ENCODE measurements at places on chromosomes 7 and 10. TPM values are rescaled to one million over a fixed set of nuclear protein-coding genes. Genes with fewer than 3 reads are reported as not detected.

The FZD1 gene
- total RNA-seq: 1.9 TPM

The BICC1 gene
- total RNA-seq: 0.33 TPM

GRCh38 chr7:15920953-15921352 is 234.5 kb upstream of the MEOX2 start:
- DNase-seq: no peak

DNA sequence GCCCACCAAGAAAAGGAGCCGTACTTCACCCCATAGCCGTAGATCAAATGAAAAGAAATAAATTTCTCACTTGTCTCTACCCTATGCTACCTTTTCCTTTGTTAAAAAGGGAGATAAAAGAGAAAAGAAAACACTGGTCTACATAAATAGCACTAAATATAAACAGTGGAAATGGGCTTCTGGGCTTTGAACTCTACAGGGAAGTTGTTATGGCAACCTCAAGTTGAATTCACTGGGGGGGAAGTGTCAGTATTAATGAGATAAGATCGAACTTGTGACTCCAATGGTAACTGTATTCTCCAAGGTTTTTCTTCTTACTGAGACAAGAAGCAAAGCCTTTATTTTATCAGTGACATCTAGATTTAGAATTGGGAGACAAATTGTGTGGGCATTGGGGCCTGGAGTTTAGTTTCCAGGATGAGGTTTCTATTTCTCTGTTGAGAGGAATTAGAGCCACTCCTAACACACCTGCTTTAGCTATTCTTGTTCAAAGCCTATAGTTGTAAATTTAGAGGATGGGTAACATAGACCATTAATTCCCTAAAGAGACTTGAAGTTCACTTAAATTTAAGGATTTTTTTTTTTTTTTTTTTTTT is 604.3 kb upstream of the GALNT17 start:
- DNase-seq: no peak

DNA sequence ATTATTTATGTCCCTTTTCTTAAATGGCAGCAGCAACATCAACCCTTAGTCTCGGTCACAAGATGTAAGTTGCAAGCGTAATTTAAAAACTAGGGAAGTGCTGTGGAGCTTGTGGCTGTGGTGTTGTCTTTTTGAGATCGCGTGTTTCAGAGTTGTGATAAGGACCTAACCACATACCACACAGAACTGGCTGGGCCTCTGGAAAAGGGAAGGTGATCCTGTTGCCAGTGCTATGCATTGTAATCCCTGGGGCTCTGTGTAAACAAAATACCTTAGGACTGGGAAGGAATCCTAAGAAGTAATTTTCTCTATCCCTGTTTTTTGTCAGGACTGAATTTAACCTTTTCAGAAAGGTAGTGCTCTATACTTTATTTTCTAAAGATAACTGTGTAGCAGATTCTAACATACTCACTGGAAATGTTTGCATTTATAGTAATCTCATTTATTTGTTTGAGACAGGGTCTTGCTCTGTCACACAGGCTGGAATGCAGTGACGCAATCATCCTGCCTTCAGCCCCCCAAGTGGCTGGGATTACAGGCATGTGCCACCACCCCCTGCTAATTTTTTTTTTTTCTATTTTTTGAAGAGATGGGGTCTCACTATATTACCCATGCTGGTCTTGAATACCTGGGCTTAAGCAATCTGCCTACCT is 60.4 kb downstream of the INPP5F start:
- DNase-seq: peak; percentile 63

The TRIM50 gene
- total RNA-seq: not detected

DNA sequence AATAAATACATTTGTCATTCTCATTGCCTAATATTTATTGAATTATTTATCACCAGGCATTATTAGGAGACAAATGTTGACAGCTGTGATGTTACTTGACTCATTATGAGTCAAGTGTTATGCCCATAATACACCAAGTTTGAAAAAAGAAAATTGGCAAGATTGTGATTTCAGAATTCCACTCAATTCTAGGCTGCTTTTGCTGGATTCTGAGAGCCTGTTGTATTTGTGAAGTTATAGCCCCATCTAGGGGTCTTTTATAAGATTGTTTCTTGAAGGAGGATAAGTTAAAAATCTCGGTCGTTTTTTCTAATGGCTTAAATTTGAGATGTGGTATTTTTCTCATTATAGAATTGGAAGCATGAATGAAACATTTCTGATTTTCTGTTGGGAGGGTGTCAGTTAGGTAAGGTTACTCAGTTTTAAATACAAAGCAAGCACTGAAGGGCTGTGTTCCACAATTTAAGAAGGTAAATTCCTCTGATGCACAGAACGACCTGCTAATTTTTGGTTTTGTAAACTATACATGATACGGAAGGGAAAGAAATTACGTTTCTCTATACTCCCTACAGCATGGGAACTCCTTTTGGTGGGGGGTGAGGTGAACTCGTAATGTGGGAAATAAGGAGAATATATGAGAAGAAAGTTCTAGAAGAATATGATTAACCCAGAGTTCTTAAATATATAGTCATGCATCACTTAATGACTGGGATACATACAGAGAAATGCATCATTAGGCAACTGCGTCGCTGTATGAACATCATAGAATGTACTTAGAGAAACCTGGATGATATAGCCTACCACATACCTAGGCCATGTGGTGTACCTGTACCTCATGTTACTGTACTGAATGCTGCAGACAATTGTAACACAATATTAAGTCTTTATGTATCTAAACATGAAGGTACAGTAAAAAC is 2.6 kb downstream of the STK31 start:
- DNase-seq: peak; percentile 60

The CPA2 gene
- not detected for total RNA-seq

- peak; percentile 89 for DNase-seq
These were observed 50.5 kb downstream of the TMEM209 start for GRCh38 chr7:130154501-130155317.

GRCh38 chr10:33347211-33347610 is 12.7 kb upstream of the NRP1 start:
- no peak for DNase-seq

GRCh38 chr7:84394219-84394618 is 199.6 kb upstream of the SEMA3A start:
- DNase-seq: no peak

The ARHGEF35 gene
- total RNA-seq: 1.4 TPM

DNA sequence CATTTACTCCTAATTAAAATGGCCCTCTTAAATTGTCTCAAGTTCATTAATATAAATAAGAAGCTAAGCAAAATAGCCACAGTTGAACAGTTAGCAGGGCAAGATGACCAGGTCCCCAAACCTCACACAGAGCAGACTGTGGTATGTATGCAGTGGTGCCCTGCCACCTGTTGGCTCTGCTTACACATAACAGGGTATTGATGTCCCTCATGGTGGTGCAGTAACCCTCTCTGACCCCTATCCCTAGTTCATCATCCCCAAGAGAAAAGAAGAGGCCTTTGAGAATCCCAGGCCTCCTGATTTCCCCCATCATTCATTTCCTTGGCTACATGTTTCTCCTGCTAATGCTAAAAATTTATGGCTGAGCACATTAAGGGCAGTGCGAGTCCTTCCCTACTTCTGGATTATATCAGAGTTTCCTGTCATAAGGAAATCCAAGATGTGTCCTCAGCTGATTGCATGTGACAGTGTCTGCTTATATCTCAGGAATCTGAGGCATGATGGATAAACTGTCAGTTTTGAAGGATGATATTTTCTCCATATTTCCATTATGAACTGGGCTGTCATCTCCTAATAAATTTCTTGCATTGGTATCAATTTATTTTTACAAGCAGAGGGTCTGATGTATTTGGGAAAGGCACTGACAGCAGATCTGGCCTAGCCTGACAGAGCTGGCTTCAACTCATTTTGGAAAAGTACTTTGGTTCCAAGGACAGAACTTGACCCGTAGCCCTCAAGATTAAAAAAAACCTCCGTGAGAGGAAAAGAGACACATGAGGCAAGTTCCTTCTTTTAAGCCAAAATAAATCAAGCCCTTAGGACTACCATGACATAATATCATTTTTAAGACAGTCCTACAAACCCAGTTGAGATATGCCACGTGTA is 880.6 kb downstream of the LRMDA start:
- DNase-seq: peak; percentile 75

GRCh38 chr10:1033601-1034000 is 7.9 kb upstream of the IDI2 start:
- no peak for DNase-seq
